ENCODE measurements at places on chromosomes 6 and 20. TPM values are rescaled to one million over a fixed set of nuclear protein-coding genes. Genes with fewer than 3 reads are reported as not detected.

SLC22A7 gene
- polyA plus RNA-seq = not detected

- peak; percentile 60 for DNase-seq
Measured at GRCh38 chr6:24935366-24936152, at the start of gene RIPOR2. TSS of gene RIPOR2 (minus strand) at chr6:24935960. CDS start at chr6:24935898, 62 bp downstream.

PARD6B gene
- 5.2 TPM for polyA plus RNA-seq

DNA sequence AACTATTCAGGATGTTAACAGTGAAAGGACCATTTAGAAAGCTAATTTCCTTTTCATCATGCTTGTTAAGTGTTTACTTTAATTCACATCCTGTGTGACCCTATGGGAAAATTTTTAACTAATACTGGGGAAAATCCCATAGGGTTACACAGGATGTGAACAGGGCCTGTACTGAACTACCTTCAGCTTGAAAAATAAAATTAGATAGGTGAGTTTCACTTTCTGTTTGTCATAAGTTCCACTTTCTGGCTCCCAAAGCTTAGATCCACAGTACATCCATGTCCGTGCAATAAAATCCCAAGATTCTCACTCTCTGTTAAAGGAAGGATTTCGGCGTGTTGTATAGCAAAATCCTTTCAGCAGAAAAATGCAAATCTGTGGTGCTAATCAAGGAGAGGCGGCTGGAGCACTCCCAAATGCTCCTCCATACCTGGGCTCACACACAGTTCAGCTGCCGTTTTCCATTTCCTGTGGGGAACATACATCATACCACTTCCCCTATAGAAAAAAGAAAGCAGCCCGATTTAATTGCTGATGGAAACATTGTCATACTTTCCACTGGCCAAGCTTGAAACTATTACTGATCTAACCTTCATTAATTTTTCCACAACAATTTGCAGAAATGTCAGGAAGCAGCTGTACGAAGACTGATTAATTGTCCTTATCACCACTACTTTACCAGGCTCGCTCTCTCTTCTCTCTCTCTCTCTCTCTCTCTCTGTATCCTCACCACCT is 125.2 kb downstream of the HIVEP2 start:
- DNase-seq = no peak

GRCh38 chr20:45927071-45927878 is 7.2 kb upstream of the PCIF1 start:
- no peak for DNase-seq

DNA sequence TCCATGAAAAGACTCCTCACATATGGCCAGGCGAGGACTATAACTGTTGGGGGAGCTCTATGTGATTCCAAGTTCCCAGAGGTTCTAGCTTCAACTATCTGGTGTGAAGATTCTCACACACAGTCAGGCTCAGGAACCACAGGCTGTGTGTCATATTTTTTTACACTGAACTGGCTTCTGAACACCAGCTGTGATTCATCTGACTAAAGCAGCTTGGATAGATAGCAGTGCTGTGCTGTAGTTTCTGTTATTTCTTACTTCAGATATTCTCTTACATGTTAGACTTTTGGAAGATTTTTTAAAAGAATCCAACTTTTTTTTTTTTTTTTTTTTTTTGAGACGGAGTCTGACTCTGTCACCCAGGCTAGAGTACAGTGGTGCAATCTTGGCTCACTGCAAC is 140.7 kb upstream of the MCHR2 start:
- DNase-seq = no peak

FAM162B gene
- 2.6 TPM for polyA plus RNA-seq

DNA sequence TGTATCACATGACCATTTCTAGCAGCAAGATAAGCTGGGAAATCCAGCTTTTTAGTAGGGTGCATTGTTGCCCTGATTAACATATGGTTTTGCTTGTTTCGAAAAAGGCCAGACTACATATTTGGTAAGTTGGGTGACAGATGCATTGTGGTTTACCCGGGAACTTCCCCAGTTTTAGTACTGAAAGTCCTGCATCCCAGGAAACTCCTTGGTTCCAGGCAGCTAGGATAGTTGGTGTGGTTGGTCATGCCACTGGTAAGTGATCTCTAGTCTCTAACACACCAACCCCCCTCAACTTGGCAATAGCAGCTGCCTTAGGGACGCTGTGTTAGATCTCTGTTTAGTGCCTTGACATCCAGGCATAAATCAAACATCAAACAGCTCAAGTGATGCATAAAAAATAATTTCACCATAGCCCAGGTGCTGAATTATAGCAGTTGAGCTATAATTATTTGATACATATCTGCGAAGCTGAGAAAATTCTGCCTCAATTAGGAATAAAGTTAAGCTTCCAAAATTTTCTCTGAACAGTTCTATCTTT is 216.5 kb downstream of the TFAP2C start:
- DNase-seq = no peak

GSS gene
- 43.2 TPM for polyA plus RNA-seq

SUPT3H gene
- polyA plus RNA-seq = 14.7 TPM

GRCh38 chr20:57662456-57663240 is 42.4 kb upstream of the ZBP1 start:
- no peak for DNase-seq

GRCh38 chr6:89013438-89013837 is 50.0 kb upstream of the RNGTT start:
- no peak for DNase-seq

DNA sequence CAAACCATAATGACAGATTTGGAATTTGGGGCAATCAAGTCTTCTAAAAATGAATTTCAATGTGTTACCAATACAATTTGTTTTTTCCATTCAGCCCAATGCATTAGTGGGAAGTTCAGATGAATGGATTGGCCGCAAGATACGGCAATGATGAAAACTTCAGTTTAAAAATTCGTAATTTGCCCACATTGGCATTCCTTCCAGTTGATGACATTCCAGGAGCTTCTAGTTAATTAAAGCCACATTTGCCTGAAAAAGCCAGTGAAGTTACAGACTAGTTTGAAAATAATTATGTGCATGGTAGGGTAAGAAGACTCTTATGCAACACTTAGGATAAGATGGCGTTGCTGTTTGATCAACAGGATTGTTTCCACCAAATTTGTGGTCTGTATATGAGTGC is 46.2 kb downstream of the NHLRC1 start:
- no peak for DNase-seq

PTK6 gene
- polyA plus RNA-seq = 0.12 TPM

DNA sequence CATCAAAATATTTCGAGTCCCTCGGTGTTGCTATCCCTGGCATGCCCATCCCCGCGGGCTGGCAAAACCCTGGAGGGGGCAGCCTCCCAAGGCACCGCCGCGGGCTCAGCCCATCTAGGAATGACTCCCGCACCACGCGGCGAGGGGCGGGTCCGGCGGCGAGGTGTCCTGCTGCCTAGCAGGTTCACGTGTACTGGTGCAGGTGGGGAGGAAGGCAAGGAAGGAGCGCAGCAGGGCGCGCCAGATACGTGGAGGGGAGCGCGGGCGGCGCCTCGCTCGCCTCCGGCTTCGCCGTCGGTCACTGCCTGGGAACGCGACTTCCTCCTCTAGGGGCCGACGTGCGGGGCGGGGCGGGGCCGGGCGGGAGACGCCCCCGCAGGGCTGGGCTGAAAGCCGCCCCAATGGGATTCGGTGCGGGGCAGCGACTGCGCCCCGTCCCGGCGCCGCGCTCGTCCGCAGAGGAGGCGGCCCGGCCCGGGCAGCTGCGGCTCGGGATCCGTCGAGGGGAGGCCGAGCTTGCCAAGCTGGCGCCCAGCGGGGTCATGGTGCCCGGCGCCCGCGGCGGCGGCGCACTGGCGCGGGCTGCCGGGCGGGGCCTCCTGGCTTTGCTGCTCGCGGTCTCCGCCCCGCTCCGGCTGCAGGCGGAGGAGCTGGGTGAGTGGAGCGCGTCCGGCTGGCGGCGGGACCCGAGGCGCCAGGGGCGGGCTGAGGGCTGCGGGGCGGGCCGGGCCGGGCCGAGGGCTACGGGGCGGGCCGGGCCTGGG is at the start of gene DCBLD1:
TSS of gene DCBLD1 (plus strand) at position 435 of the 764 bp plus-strand sequence. CDS start at position 543, 108 bp downstream.
- no peak for DNase-seq

Data from H1 (cell line).